T-helper 22 cell (primary cell): ENCODE measurements at places on chromosomes 5 and 9.

DNA sequence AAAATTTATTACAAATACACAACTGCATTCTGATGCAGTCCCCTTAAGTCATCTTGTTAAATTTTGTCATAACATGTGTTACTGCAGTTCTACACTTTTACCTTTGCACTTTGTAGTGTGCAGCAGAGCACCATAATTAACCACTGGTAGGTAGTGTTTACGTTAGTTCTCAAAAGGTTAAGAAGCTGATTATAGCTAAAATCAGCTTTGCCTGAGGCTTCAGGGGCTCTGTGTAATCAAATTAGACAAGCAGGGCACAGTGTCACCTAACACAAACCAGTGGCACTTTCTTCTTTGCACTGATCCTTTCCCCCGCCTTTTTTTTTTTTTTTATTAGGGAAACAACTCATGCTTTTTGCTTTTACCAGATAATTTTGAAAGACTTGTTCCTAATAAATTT is 26.1 kb downstream of the POU5F2 start:
- DNase-seq, result no peak

GRCh38 chr5:143217804-143218160 is 185.7 kb downstream of the NR3C1 start:
- no peak for DNase-seq

- DNase-seq, result no peak
These were observed 60.9 kb upstream of the IL17B start for GRCh38 chr5:149439899-149440542.

GRCh38 chr5:81359108-81359507 is 34.8 kb downstream of the ACOT12 start:
- no peak for DNase-seq

DNA sequence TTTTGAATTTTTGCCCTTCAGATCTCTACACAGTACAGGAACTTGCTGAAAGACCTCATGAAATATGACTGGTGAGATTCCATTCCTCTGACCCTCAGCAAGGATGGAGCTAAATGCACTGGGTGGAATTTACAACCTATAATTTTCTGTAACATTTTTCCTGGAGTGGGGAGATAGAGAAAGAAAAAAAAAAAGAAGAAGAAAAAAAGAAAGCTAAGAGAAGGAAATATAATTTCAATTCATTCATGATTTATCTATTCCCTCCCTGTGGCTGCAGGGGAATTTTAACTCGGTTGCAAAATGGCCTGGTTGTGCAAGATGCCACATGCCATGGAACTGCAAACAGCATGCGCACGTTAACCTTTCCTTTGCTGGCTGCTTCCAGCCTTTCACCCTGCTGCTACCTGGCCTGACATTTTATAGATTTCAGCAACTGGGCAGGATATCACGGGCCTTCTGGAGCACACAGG is 155.4 kb downstream of the FSTL4 start:
- no peak for DNase-seq

DNA sequence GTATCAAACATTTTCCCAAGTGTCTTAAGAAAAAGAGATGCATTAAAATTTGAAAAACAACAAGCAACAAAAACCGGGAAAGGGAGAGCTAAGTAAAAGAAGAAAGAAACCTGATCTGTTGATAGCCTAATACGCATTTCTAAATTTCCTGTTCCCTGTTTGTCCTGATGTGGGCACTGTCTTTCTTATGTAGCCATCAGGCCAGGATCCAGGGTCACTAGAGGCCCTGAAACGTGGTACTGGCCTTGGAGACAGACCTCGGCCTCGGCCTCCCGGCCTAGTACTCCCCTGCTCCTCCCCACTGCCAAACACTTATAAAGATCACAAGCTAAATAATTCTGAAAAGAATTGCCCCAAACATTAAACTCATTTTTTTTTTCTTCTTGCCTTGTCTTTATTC is 547.2 kb downstream of the IRX1 start:
- no peak for DNase-seq

- no peak for DNase-seq
These were observed 3.5 kb upstream of the EXOSC3 start for GRCh38 chr9:37788332-37788731.

- no peak for DNase-seq
These were observed 403.9 kb downstream of the ZSWIM6 start for GRCh38 chr5:61735995-61736394.

GRCh38 chr5:11319836-11320580 is 559.0 kb upstream of the DAP start:
- DNase-seq, result no peak

DNA sequence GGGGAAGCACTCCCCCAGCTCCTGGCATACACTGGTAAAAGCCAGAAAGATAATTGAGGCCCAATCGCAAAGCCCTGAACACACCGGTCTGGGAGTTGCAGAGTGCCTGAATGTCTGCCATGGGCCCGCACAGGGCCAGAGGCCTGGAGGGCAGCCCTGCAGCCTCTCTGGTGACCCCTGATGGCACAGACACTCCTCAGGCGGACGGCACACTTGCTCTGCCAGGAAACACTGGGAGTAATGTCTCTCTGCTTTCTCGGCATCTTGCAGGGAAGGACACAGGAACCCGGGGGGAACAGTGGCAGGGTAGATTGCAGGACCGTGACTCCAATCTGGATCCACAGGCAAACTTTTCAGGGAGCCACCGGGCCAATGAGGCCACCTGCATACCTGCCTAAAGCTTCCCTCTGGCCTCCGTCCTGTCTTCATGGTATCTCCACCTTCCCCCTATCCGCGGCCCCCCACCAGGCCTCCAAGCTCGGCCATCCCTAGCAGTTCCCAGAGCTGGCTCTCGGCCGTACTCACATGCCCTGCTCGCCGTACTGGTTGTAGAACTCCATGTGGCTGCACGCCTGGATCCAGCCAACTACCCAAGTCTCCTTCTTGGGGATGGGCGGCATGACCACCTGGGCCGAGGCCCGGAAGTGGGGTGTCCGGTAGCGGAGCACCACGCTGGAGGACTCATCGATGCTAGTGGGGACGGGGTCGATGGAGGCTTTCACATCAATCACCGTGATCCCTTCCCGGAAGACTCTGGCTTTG is 797 bp downstream of the FAM78A start:
- no peak for DNase-seq

DNA sequence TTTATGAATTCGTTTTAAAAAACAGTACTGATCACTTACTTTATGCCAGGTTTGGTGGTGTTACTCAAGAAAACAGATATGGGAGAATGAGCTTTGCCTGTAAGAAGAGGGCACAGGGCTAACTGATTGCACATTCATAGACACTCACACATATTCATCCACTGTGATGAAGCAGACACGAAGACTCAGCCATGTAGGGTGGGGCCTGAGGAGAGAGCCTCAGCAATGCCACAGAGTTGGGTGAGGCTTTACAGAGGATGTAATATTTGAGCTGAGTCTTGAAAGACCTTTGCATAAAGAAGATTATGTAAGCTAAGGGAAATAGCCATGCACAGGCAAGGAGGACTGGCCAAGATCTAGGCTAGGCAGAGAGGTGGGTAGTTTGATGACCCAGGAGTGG is 472.8 kb downstream of the PSAT1 start:
- DNase-seq, result no peak

- DNase-seq, result no peak
These were observed 6.2 kb downstream of the NR6A1 start for GRCh38 chr9:124764774-124765438.

GRCh38 chr9:18668944-18669343 is 195.0 kb downstream of the ADAMTSL1 start:
- no peak for DNase-seq

- no peak for DNase-seq
These were observed 38.5 kb downstream of the VPS13A start for GRCh38 chr9:77215874-77216273.

DNA sequence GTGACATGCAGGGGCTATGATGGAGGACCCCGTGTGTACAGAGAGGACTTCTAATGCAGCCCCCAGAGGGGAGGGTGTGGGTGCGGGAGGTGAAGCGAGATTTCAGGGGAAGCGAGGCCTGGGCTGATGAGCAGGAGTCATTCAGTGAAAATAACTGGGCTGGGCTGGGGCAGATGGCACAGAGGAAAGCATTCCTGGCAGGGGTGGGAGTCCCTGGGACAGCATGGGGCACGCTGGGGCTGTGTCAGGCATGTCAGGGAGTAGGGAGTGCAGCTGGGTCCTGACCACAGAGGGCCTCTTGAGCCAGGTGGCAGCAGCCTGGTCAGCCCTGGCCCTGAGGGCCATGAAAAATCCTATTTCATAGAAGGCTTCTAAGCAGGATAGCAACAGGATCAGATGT is 36.6 kb downstream of the COL15A1 start:
- no peak for DNase-seq

- DNase-seq, result no peak
These were observed 102.9 kb downstream of the MARCHF11 start for GRCh38 chr5:16076657-16077056.

- no peak for DNase-seq
These were observed 532.0 kb upstream of the GRAMD2B start for GRCh38 chr5:125891061-125891725.

DNA sequence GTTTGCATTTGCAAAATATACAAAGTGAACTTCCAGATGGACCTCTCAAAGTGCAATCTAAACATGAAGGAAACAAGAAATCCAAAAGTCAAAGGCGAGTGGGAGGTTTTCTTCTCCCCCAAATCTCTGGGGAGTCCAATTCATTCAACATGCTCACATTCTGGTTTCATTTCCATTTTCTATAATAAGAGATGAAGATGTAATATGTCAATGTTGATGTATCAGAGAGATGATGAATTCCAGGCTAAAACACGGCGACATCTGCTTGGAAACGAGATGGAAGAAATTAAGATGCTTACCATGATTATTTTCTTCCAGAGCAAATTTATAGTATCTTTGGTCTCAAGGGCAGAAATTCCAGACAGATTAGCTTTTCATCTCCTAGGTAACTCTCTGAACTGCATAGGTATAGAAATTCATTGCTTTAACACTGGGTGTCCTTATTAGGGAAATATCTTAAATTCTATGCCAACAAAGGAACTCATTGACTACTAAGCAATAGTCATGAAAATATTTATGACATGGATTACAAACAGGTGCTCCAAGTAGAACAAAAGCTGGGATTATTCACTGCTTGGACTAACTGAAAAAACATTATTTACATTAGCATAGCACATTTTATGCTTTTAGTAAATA is 287.9 kb downstream of the SEC61B start:
- no peak for DNase-seq

DNA sequence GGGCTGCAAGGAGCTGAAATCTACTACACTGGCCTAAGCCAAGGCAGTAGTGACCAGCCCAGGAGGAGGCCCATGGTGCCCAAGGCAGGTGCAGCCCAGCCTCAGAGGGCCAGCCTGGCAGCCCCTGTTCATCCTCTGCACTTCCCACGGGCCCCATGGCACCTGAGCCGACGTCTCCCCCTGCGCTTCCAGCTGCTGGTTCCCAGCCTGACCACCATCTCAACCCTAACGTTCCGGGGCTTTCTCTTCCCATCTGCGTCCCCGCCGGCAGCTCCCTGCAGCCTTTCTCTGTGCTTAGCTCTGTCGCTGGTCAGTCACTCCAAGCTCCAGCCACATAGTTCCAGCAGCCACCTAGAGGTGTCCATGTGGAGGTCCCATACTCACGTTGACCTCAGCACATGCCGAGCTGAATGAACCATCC is 105.5 kb upstream of the LMX1B start:
- DNase-seq, result no peak

GRCh38 chr5:62268234-62268633 is 37.8 kb upstream of the KIF2A start:
- DNase-seq, result no peak

DNA sequence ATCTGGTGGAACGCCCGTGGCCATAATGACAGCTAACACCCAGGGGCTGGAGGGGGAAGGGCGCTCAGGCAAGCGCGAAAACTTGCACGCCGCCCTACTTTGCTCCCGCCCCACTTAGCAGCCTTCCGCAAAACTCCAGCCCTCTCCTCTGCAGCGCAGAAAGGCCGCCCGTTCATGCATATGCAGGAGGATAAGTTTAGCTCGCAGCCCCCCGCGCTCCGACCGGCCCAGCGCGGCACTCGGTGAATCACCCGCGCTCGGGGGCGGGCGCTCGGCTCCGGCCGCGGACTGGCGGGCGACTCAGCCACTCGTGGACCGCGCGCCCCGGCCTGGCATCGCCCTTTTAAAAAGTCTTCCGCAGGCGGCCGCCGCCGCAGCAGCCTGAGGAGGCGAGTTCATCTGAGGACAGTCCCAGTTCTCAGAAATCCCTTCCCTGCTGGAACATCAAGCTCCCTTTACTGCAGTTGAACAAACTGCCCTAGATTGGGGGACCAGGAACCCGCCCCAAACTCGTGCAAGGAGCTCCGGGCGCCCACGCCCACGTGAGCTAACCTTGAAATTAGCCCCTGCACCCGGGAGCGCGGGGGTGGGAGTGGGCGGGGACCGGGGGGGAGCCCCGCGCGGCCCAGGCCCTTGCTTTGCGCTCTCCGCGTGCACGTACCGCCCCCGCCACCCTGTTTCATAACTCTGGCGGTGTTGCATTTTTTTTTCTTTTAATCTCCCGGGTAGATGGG is 4.5 kb upstream of the KLF9 start:
- DNase-seq, result peak; percentile 68

GRCh38 chr9:105901514-105902109 is 207.3 kb downstream of the TMEM38B start:
- DNase-seq, result no peak
